ENCODE measurements at places on chromosomes 11 and 22. TPM values are rescaled to one million over a fixed set of nuclear protein-coding genes. Genes with fewer than 3 reads are reported as not detected.

- no peak for DNase-seq
These were observed 96.5 kb downstream of the EXT2 start for GRCh38 chr11:44192017-44192385.

GRCh38 chr11:134040386-134041302 lies 28.2 kb upstream of the JAM3 start:
- DNase-seq, result no peak

DNA sequence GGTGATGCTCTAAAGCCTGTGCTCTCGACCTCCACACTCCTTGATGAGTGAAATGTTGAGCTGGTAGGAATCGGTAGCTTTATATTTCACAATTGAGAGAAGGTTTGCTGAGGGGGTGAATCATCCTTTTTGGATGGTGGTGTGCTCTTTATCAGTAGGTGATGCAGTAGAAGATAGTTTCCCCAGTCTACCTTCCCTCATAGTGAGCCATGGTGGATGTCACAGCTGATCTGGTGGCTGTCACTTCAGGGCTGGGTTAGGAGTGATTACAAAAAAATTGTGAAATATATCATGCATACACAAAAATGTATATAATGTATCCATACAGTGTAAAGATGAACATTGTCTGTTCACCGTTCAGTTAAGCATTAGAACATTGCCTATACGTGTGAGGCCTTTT lies 105.3 kb downstream of the GRAMD1B start:
- no peak for DNase-seq

DNA sequence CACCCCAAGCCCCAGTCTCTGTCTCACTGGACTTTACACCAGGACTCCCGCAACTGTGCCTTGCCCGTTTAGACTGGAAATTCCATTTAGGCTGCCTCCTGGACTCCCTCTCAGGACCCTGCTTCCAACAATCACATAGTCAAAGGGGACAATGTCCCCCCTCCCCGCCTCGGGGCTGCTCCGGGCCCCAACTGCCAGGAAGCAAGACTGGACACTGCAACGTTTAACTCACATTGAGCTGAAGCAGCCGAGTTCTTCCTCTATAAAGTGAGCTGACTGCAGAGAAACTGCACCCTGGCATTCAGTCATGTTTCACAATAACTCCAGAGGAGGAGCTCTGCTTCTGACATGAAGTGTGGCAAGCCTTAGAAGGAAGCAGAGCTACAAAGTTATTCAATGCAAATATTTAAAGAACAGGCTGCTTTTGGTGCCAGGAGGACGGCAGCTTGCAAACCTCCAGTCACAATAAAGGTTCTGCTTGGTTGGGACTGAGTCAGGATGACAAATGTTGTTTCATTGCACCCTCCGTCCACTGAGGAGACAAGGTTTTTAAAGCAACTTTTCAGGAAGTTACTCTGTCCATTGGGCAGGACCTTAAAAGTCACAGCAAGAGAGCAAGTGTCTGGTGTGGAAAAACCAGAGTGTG lies 19.9 kb downstream of the PACSIN2 start:
- no peak for DNase-seq

The EIF3M gene
- 343 TPM for total RNA-seq

GRCh38 chr11:5665051-5665570 lies 19.8 kb downstream of the TRIM5 start:
- DNase-seq, result no peak

DNA sequence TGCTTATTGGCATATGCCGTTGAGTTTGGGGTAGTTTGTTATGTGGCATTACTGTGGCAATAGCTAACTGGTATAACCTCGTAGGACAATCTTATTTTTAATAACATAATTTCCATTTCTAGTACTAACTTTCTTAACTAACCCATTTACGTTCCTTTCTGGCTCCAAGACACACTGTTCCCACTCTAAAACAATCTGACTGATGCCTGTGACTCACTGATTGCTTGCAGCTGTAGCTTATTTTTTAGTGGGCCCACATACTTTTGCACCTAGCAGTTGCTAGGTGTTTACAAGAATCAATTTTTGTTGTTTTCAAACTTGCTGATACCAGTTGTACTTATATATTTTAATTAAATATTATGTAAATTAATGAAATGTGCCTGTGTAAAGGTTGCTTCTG lies 52.2 kb downstream of the FAT3 start:
- no peak for DNase-seq

The SGSM1 gene
- 0.19 TPM for total RNA-seq

The CAVIN3 gene
- total RNA-seq, result 20.7 TPM

DNA sequence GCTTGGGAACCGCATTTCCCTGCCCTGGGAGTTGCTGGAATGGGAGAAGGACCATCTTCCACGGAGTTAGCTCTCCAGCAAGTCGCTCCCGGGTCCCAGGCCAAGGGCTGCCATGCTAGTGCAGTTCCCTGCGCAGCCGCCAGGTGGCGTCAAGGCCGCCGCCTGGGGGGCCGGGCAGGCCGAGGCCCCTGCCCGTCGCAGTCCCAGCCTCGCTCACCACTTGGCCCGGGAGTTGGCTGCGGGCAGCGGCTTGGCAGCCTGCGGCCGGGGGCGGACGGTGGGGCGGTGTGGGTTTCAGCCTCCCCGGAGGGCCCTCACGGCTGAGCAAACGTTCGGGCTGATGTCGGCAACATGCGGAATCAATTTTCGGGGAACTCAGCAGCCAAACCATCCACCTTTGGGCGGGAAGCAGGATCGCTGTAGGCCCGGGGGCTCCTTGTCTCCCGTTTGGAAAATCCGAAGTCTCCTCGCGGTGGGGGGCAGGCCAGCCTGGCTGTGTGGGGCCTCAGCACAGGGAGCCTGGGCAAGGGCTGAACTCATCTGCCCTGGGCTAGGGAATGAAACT lies 415.1 kb downstream of the SOX6 start:
- no peak for DNase-seq

GRCh38 chr11:97856666-97857065 lies 1164.1 kb upstream of the CNTN5 start:
- DNase-seq, result no peak

DNA sequence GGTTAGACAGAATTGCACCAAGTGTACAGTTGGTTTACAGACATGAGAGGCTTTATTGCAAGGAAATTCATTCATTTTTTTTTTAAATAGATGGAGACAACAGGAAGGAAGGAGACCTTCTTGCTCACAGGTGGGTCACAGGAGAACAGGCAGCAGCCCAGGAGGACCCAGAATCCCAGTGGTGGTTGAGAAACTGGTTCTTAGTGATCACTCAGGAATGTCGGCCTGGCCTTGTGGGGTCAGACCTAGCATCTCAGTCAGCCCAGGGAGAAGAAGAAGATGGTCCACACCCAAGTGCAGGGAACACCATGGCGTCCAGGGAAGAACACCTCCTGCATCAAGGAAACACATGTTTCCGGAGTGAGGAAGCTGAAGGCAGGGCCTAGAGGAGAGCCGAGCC lies 849 bp downstream of the KRTAP5-11 start:
- DNase-seq, result no peak

The XKR3 gene
- 0.14 TPM for total RNA-seq
